AML-193 (cell line): ENCODE measurements at places on chromosomes 2 and 18.

DNA sequence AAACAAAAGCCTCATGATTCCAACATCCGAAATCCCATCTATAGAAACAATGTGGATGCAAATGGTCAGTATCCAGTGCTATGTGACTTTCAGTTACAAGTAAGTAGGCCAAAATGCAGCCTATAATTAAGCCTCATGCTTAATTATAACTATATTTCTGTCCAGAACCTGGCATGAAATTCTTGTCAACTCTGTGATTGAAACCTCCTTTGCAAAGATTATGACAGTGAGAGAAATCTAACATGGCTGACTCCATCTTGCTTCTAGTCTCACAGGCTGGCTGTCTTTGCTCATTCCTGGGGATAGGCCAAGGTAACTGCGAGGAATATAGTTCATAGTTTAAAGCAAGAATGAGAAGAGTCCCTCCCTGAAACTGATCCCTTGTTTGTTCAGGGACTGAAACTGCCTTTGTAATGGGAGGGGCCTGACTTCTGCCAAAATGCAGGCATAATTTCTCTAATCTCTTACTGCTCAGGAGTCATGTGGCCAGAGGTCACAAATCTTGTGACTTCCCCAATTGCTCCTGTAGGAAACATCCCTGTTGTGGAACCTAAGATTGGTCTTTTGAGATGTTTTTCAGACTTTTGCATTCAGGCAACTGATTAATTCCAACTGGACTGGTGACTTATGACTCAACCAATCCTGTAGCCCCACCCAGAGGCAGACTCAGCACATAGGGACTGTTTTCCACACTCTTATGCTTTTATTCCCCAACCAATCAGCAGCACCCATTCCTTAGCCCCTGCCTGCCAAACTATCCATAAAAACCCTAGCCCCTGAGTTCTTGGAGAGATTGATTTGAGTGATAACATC is 84.5 kb upstream of the TLK1 start:
- no peak for DNase-seq

DNA sequence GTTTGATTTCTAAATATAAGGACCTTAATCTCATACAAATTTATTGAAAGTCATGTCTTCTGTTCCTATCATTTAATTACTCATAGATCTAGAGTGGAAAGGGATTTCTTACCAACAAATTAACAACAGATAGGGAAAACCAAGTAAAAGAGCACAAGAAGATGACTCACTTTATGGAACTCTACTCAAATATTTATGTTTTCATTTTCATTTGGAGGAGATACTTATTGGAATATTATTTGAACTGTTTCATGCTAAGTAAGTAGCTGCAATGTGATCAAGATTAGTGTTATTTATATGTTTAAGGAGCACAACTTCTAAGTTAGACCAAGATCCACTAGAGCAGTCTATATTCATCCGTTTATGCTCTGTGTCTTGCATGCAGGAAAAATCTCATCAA is 1.3 kb downstream of the NT5C1B start:
- no peak for DNase-seq

GRCh38 chr2:15820257-15820566 is 120.1 kb upstream of the MYCN start:
- DNase-seq = no peak

- DNase-seq = no peak
Measured at GRCh38 chr2:230312638-230313037, 14.4 kb upstream of the SP140L start.

GRCh38 chr2:188966728-188967440 is 7.3 kb upstream of the COL3A1 start:
- no peak for DNase-seq

DNA sequence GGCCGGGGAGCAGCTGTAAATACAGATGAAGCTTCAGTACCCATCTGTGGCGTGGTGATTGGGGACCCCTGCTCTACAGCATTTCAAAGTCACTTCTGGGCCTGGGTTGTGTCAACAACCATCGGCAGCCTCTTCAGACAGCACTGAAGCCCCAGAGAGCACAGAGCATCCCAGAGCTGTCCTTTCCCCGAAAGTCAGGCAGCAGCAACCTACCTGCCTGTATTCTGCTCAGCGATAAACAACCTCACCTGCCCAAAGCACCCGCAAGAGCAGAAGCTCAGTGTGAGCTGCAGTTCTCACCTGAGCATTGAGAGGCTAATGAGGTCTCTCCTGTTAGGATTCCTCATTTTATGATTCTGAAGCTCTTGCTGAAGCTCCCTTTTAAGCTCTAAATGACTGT is 19.3 kb downstream of the TRABD2A start:
- DNase-seq = no peak

DNA sequence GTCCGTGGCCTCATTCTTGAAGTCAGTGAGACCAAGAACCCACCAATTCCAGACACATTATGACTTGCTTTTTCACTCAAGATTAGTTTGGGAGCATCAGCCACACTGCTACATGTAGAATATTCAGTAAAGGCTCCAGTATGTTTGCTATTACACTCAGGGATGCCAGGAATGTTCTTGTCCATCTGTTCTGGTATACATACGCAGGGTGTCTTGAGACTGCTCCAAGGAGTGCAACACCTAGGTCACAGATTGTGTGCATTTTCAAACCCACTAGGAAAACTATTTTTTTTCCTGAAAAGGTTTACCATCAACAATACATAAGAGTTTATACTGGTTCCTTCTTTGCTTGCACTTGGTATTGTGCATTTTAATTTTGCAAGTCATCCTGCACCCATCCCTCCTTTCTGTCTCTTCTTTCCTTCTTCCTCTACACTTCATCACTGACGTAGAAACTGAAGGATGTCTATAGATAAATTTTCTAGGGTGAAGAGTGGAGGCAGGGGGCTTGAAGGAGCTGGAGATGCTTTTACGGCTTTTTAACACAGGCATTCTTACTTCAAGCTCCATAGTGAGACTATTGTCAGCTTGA is 35.3 kb upstream of the MAP2 start:
- no peak for DNase-seq

DNA sequence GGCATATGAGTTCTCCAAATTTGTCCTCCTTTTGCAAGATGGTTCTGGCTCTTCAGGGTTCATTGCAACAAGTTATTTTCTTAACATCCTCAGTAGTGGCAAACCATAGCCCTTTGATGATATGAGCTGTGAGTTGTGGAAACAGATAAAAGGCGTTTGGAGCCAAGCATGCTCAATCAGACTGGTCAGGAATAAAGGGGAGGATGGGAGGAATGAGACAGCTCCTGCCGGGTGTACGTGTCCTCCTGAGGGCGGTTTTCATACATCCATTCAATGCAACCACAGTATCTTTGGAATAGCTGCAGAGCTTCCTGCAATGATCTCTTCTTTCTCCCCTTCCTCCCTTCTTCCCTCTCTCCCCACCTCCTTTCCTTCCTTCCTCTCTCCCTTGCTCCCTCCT is 245.8 kb downstream of the GLI2 start:
- no peak for DNase-seq

- no peak for DNase-seq
Measured at GRCh38 chr18:74878267-74878666, 280.6 kb downstream of the ZNF407 start.

DNA sequence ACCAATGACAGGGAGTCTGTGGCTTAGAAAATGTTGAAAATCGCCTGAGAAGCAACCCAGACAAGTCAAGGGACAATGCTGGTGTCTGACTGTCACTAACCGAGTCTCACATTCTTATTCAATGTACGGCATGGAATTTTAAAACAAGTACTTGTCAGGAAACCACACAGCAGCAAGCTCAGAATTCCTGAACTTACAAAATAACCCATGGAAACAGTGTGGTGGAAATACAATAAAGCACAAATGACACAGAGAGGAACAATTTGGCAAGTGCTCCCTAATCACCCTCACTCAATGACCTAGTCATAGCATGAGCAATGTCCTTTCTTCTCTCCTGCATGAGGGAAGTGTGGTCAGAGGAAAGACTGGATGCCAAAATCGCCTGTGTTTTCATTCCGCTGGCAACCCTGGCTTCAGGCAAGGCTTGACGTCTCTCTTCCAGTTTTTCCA is 154.0 kb downstream of the SATB2 start:
- no peak for DNase-seq

DNA sequence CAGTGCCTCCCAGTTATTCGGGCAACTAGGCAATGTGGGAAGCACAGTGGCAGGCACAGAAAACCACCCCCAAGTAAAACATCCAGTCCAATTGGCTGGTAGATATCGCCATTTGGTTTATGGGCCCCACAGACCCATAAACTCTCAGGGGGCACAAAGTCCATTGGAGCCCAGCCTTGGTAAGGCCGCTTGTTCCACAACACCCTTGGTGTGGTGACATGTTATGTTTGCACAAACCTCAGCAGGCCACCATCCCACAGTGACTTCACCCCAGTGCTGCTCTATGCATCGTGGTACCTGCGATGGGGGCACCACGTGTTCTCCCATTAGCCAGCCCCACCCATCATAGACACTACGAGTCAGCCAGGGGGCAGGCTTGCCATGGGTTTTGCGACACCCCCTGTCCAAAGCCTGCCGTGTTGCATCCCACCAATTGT is 18.5 kb downstream of the PHOSPHO2 start:
- no peak for DNase-seq

DNA sequence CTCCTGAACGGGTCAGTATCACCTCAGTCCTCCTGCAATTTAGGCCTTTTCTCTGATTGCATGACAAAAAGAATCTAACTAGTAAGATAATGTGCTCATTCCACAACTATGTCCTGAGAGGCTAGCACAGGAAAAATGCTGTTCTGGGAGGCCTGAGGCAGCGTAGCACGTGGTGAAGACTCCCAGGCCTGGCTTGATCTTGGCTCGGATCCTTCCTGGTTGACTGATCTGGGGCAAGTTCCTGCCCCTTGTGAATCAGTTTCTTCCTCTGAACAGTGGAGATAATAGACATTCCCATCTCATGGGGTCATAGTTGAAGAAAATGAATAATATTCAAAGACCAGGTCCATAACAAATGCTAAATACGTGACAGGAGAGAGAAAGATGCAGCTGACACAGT is 12.3 kb downstream of the FBLN7 start:
- no peak for DNase-seq

DNA sequence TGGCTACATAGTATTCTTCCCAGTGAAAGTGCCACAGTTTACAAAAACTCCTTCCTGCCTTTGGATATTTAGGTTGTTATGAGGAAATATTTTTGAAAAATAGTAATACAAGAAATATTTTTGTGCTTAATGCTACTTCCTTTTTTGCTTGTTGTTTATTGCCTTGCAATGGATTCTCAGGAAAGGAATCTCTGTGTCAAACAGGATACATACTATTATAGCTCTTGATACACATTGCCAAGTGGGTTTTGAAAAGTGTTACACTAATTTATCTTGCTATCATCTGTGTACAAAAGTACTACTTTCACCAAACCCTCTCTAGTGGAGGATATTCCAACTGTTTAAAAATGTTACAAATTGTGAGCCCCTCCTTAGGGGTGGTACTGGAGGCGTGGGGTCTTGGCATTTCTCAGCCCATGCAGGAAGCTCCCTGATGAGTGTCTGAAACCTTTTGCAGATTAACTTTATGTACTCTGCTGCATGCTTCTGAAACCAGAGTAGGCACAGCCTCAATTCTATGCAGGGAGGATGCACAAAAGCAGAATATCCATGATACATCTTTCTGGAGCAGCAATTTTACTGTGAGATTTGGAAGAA is 54.5 kb downstream of the EVA1A start:
- no peak for DNase-seq

DNA sequence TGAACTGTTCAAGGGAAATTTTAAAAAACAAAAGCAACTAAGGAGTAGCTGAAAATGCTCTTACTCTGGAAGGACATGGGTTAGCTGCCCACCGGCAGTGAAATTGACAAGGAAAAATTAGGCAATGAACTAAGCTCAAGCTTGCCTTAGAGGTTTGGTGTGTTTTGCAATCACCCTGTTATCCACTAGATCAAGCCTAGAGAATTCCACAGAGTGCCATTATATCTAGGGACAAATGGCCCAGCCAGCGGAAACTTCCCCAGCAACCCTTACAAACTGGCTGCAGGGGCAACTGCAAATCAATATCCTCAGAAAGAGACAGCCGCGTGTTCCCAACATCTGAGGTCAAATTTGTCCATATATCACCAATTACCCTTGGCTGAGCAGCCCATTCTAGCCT is 258.2 kb downstream of the SP3 start:
- no peak for DNase-seq

DNA sequence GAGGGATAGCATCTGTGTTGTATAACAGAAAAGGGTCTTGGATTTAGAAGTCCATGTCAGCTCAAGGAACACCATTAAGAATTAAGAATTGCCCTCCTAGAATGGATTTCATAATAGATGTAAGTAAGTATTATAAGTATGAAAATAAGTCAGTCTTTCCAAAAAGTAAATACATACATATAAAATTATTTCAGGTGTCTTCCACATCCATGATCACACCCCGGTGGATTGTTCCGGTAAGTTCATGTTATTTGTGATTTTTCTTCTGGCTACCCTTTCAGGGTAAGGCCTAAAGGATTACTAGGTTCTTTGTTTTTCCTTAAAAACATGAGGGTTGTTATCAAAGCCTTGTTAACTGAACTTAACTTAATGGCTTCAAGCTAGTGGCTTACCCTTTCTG is 55.9 kb downstream of the TMEM185B start:
- no peak for DNase-seq

DNA sequence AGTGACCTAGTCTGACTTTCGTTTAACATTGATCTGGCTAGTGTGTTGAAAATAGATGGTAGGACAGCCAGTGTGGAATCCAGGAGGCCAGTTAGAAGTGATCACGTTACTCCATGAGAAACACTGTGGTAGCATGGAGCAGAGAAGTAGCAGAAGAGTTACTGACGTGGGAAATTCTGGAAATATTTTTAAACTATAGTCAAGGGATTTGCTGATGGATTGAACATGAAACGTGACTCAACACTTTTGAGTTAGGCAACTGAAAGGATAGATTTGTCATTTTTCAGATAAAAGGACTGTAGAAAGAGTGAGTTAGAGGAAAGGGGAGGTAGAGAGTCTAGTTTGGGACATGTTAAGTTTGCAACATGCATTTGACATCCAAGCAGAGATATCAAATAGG is 130.4 kb downstream of the IRS1 start:
- DNase-seq = no peak

- no peak for DNase-seq
Measured at GRCh38 chr18:53753601-53754000, 470.9 kb downstream of the MBD2 start.

GRCh38 chr2:6139916-6140315 is 447.7 kb downstream of the SOX11 start:
- no peak for DNase-seq

GRCh38 chr2:24421668-24422067 is 61.3 kb upstream of the ITSN2 start:
- peak; percentile 61 for DNase-seq

- DNase-seq = no peak
Measured at GRCh38 chr2:65267008-65267407, 39.4 kb downstream of the ACTR2 start.

GRCh38 chr2:97011977-97012569 is 25.7 kb upstream of the FAM178B start:
- peak; percentile 65 for DNase-seq

- DNase-seq = no peak
Measured at GRCh38 chr2:21774691-21775368, 651.1 kb downstream of the TDRD15 start.

GRCh38 chr2:66164470-66164869 is 270.5 kb upstream of the MEIS1 start:
- no peak for DNase-seq
